ENCODE measurements at places on chromosomes 3 and 15.

GRCh38 chr15:40443255-40443654 is 2.5 kb downstream of the BAHD1 start:
- DNase-seq = no peak

- no peak for DNase-seq
Measured at GRCh38 chr15:29092376-29093064, 177.1 kb downstream of the NSMCE3 start.

DNA sequence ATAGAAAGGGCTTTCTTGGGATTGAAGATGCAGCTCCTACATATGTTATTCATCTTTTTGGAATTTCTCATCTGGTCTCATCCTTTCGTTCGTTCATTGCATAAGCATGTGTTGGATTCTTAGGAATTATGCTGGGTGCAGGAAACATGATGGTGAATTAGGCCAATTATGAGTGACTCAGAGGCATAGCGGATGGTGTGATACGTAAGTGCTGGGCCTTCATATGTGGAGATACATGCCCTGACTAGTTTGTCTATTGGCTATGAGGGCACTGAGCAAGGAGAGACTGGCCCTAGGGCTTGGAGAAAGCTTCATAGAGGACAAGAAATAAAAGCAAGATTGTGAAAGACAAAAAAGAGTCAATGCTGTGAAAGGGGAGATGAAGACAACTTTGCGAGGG is 235.1 kb downstream of the MYRIP start:
- no peak for DNase-seq

- DNase-seq = no peak
Measured at GRCh38 chr3:52268036-52268435, 10.4 kb downstream of the WDR82 start.

- no peak for DNase-seq
Measured at GRCh38 chr3:150764967-150765366, 2.0 kb upstream of the SIAH2 start.

GRCh38 chr15:68431792-68432401 is at the start of gene ITGA11:
Gene ITGA11 (minus strand): TSS chr15:68432163. CDS start chr15:68432066, 97 bp downstream.
- peak; percentile 30 for DNase-seq

GRCh38 chr3:45905755-45906154 is 19.4 kb downstream of the CCR9 start:
- DNase-seq = no peak

- no peak for DNase-seq
Measured at GRCh38 chr3:140563206-140563760, 114.6 kb upstream of the TRIM42 start.

GRCh38 chr3:65749066-65749465 is 289.7 kb downstream of the MAGI1 start:
- no peak for DNase-seq

All from common myeloid progenitor, CD34-positive (primary cell).